Stimulated activated CD4-positive, alpha-beta T cell treated with anti-CD3 and anti-CD28 coated beads, Interleukin-1b, Interleukin-23, amount 100 ng/mL, for 4 hours (primary cell): ENCODE measurements at places on chromosomes 7 and 10.

DNA sequence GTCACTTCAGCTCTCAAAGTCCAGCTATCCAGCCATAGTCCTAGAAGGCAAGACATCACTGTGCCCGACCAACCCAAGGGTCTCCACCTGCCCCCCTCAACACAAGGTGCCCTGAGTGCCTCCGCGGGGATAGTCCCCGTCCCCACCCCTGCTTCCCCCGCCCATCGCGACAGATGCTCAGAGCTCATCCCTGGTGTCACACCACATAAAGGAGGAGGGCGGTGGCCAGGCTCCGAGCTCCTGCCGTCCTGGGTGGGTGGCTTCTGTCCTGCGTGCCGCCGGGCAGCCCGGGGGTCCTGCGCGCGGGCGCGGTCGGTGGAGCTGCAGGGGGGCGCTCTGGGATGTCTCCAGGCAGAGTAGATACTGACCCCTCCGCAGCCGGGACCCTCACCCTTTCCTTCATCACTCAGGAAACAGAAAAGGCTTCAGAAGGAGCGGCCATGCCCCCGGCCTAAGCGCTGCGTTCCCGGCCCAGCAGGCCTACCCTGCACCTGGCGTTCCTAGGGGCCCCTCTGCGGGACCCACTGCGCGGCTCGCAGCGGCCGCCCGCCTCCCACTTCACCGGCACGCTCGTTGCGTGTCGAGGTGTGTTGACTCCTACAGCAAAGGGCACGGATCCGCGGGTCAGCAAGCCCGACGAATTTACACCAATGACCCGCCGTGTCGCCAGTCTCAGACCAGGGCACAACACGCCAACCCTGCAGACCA lies 53.4 kb downstream of the ALOX5 start:
- no peak for DNase-seq

GRCh38 chr10:10598297-10598696 lies 419.4 kb upstream of the CELF2 start:
- DNase-seq, result no peak

GRCh38 chr7:96499532-96499931 lies 177.6 kb upstream of the SLC25A13 start:
- no peak for DNase-seq

- DNase-seq, result no peak
Observed at GRCh38 chr10:132886211-132887099, 55.9 kb downstream of the CFAP46 start.

DNA sequence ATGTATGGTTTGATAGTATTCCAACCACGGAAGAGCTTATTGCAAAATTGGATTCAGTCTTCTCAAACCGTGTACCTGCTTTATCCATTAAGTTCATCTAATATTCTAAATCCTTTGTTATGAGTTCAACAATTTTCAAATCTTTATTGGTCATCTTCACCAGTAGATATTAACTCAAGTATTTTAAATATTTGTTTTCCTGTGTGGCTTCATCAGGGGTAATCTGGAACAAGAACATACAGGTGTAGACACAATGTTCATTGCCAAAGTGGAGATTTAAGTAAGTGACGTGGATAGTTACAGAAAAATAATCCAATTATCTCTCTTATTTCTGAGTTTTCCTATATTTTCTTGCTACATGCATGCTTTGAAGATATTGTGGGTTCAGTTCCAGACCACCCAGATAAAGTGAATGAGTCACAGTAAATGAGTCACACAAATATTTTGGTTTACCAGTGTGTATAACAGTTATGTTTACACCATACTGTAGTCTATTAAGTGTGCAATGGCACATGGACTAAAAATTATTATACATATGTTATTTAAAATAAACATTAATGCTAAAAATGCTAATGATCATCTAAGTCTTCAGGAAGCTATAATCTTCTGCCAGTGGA lies 429.0 kb upstream of the POT1 start:
- DNase-seq, result no peak

DNA sequence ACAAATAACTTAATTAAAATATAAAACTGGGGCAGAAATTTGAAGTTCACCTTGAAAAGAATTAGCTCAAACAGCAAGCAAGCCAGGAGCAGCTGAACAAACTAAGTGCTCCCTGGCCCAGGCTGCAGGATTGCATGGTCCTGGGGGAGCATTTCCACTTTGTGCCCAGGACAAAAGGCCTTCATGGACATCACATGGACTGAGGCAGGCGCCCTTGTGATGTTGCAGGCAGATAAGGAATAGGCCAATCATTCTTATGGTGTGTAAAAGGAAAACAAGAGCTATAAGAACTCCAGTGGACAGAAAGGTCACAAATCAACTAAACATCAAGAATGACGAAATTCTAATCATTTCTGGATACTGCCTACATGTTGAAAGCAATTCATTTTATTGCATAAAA lies 17.5 kb upstream of the TECTB start:
- DNase-seq, result no peak

DNA sequence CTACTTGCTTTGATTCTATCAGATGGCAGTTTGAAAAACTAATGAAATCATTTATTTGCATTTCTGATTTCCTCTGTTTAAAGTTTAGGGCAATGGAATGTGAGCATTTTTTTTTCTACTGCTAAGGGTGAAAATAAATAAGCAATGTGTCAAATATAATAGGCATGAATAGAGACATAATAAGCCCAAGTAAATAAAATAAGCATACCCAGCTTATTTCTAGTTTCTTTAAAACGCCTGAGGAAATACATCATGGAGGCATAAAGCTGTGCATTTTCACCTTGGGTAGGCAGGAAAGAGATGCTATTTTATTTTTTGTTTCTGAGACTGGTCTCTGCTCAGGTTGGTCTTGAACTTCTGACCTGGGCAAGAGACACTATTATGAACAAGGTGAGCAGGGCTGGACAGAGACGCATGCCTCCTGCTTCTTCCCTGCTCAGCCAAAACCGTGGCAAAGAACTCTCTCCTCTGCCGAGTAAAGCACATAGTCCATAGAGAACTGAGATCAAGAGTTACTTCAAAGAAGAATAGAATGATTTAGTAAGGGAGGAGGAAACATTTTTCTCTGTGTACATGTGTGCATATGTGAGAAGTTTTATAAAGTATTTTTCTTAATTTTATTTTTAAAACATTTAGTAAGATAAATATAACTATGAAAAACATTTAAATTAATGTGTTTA lies 138.1 kb downstream of the GNAI1 start:
- no peak for DNase-seq

DNA sequence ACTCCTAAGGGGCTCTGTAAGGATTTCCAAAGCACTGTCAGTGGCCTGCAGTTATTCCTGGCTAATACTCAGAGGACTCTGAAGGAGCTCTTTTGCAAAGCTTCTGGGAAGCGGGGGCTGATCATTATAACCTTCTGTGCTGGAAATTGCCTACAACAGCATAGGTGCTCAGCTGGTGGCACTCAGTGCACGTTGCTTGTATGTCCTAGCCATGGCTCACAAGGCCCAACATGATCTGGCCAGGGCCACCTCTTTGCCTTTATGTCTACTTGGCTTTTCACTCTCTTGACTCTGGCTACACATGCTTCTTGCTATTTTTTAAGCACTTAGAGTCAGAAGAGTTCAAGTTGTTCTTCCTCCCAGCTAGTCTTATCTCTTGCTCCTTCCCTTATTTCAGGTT lies 17.5 kb downstream of the LAMB4 start:
- no peak for DNase-seq

- no peak for DNase-seq
Observed at GRCh38 chr7:155534691-155535090, 11.7 kb downstream of the CNPY1 start.

- no peak for DNase-seq
Observed at GRCh38 chr10:49260644-49261296, 38.2 kb upstream of the C10orf71 start.

DNA sequence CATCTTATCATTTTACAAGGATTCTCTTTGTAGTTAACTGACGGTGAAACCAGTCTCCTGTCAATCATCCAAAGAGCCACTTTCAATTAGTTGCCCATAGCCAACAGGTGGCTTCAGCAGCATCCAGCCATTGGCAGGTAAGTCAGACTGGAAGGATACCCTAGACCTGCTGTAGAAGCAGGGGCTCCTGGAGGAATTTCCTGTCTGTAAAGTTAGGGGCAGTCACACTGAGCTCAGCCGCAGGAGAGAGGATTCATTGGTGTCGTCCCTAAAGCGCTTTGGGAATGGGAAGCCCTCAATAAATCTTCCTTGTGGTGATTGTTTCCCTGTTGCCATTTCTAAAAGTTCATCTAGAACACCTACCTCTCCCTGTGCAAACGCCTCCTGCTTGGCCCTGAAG lies 140.4 kb downstream of the CELF2 start:
- DNase-seq, result no peak

DNA sequence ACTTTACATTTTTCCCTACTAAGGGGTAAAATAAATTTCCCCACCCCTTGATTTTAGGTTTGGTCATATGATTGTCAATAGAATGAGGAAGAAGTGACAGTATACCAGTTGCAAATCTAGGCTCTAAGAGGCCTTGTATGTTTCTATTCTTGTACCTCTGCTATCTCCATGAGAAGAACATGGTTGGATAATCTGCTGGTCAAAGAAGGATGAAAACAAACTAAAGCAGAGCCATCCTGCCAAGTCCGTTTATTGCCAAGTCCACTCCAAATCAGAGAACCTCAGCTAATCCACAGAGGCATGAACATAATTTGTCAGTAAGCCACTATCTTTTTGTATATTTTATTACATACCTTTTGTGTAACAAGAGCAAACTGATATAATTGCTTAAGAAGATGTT lies 98.0 kb downstream of the CRPPA start:
- DNase-seq, result no peak
